ENCODE measurements at places on chromosomes 2 and 18.
A peak's percentile ranks its signal among the peaks of the same experiment; 100 is the strongest.

- DNase-seq = no peak
Observed at GRCh38 chr18:9914334-9914583, 443 bp downstream of the VAPA start.

GRCh38 chr2:46850742-46851141 is 64.9 kb downstream of the MCFD2 start:
- DNase-seq = no peak

- DNase-seq = peak; percentile 98
Observed at GRCh38 chr18:76492669-76493212, 2.3 kb downstream of the ZNF516 start.

GRCh38 chr2:164479460-164479859 is 141.8 kb downstream of the GRB14 start:
- DNase-seq = no peak

DNA sequence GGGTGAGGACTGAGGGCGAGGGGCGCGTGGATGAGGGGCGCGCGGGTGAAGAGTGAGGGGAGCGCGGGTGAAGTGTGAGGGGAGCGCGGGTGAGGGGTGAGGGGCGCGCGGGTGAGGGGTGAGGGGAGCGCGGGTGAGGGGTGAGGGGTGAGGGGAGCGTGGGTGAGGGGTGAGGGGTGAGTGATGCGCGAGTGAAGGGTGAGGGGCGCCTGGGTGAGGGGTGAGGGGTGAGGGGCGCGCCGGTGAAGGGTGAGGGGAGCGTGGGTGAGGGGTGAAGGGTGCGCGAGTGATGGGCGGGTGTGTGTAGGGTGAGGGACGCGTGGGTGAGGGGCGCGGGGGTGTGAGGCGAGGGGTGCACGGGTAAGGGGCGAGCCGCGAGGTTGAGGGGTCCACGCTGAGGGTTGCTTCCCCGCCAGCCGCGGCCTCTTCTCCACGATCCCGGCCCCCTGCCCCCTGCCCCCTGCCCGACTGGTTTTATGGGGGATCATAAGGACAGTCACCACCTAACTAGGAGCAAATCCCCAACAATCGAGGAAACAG is 1.1 kb upstream of the SLC66A2 start:
- no peak for DNase-seq

DNA sequence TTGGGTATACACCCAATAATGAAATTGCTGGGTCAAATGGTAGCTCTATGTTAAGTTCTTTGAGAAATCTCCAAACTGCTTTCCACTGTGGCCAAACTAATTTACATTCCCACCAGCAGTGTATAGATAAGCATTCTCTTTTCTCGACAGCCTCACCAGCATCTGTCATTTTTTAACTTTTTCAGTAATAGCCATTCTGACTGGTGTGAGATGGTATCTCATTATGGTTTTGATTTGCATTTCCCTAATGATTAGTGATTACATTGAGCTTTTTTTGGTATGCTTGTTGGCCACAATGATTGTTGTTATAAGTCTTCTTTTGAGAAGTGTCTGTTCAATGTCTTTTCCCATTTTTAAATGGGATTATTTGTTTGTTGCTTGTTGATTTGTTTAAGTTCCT is 50.4 kb upstream of the EPAS1 start:
- no peak for DNase-seq

DNA sequence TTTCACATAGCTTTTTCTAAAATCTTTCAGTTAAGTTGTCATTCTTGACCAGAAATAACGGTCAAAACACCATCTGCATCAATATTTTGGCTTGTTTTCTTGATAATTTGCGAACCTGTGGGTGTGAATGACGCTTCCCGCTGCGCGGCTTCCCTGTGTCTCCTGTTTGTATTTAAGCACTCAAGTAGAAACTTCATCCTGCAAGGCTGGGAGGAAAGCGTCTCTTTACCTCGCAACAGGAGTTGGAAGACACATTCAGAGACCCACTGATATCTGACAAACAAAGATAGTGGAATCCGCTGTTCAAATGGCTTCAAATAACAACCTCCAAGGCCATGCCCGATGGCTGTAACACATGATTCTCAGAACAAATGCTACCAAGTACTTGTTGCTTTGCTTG is 704.9 kb downstream of the DCDC2C start:
- DNase-seq = no peak

DNA sequence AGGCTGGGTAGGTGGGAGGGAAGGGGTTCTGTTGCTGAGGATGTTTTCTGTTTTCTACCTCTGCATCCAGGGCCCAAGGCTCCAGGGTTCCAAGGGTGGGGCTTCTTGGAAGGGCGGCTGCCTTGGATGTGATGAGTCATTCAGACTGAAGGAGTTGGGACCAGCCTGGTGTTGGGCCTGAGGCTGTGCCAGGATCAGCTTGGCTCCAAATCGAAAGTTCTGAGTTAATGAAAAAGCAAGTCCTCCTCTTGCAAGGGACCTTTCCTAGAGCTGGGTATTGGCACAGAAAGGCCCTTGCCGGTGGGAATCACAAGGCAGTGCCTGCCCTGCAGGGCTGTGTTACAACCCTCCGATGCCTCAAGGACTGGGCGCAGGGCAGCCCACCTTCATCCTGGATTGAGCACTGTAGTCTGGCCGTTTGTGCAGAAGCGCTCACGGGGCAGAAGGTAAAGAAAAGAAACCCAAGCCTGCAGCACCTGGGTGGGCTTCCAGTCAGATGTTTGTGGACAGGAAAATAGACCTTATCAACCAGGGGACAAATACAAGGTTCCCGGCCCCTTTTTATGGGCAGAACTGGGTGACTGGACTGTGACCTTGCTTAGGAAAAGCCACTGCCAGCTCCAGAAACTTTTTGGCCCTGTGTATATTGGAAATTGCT is 52.5 kb upstream of the MCFD2 start:
- DNase-seq = peak; percentile 52

- no peak for DNase-seq
Observed at GRCh38 chr2:85997017-85997970, 108.4 kb downstream of the POLR1A start.

DNA sequence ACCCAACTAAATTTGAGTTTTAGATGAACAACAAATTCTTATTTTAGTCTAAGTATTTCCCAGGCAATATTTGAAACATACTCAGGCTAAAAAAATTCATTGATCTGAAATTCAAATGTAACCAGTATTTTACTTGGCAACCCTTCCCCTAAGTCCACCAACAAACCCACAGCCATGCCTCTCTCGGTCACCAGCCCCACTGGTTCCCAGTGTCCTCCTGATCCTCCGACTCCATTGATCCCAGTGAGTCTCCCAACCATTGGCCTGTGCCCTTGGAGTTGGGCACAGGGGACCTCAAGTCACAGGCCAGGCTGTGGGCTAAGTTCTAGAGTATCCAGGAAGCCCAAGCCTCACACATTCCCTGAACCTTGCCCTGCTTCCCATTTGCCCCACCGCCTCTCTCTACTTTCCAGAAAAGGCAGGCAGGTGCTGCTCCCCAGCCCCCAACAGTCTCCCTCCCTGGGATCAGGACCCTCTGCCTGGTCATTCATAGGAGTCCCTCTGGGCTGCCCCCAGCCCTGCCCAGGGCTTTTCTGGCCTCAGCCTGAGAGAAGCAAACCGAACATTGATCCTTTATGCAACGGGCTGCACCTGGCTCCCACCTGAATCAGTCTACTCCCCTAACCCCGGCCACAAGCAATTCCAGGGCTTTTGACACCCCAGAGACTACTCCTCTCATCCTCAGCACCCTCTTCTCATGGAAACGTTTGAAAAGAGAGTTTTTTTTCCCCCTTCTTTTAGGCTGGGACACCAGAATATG is 81.3 kb downstream of the HS1BP3 start:
- DNase-seq = no peak

GRCh38 chr18:2908946-2909335 is 62.1 kb downstream of the EMILIN2 start:
- no peak for DNase-seq

DNA sequence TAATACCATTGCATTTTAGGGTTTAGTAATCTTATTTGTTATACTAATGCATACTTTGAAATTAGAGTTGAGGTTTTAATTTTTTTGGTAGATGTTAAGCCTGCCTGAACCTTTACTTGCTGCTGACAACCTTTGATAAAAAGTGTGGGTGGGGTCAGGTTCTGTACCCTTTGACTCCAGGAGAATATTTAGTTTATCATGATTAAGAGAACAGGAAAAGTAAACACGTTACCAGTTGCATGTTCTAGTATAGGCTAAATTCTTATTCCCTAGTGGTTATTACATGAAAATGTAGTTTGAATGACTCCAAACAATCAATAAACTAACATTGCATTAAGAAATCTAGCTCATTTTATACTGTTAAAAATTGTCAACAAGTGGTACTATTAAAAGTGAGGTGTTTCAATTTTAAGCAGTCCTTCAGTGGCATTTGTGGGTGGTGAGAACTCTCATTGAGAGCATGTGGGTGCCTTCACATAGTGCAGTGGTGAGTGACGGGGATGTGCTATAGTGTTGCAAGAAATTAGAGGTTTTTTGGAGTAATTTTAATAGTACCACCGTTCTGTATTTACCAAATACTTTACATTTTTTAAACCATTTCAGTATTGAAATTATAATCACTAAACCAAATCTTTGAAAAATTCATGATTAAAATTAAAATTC is 29.9 kb downstream of the PHLPP1 start:
- no peak for DNase-seq

DNA sequence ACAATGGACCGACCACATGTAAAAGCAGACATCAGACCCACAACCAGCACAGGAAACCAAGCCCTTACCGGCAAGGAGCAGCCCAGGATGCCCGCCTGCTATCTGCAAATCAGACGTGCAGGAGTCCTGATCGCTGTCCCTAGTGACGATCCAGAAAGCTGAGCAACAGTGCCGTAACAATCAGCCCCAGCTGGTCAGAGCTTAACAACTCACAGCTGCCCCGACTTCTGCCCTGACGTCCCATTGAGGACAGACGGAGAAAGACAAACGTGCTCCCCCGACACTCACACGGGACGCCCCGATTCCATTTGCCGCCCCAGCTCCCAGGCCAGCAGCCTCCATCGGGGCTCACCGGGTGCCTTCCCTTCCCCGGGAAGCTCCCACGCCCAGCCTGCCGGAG is 39.8 kb upstream of the PXDN start:
- no peak for DNase-seq

- no peak for DNase-seq
Observed at GRCh38 chr18:42850174-42851083, 265.1 kb downstream of the RIT2 start.

- DNase-seq = no peak
Observed at GRCh38 chr2:131542438-131543384, 15.0 kb downstream of the CCDC74A start.

- DNase-seq = no peak
Observed at GRCh38 chr2:187003038-187003554, 154.1 kb upstream of the ZSWIM2 start.

GRCh38 chr18:43992741-43993140 is 687.9 kb upstream of the SETBP1 start:
- DNase-seq = no peak

- DNase-seq = no peak
Observed at GRCh38 chr18:7332452-7332851, 101.6 kb downstream of the LRRC30 start.

- no peak for DNase-seq
Observed at GRCh38 chr2:178782236-178782635, 25.0 kb downstream of the TTN start.

- no peak for DNase-seq
Observed at GRCh38 chr2:179861416-179862067, at the start of gene ZNF385B. ZNF385B (minus strand) TSS chr2:179861612.

DNA sequence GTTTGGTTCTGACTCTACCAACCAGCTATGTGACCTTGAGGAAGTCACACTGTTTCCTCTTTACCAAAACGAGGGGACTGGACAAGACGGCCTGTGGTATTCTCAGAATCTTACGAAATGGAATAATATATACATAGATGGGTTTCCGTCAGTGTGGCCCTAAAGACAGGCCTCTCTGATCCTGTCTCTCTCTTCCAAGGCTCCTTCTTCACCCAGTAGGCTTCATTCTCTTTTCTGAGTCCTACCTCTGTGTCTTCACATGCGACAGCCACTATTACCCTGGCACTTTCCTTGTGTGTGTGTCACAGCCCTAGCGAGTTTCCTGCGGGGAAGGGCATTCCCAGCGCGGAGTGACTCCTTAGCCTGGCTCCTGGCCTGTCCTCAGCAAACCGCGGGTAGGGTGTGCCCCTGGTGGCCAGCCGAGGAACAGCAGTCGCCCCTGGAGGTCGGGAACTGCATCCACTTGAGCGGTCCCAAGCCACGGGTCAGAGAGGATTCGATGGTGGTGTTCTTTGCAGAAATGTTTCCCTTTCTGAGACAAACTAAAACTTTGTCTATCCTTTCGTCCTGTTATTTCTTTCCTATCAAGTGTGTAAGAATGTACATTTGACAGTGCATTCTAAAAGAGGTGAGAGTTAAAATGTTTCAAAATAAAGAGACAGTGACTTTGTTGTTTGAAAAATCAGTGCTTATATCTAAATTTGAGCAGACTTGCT is 63.3 kb downstream of the RAB31 start:
- peak; percentile 80 for DNase-seq

- DNase-seq = no peak
Observed at GRCh38 chr2:32330136-32330535, 26.7 kb upstream of the BIRC6 start.

DNA sequence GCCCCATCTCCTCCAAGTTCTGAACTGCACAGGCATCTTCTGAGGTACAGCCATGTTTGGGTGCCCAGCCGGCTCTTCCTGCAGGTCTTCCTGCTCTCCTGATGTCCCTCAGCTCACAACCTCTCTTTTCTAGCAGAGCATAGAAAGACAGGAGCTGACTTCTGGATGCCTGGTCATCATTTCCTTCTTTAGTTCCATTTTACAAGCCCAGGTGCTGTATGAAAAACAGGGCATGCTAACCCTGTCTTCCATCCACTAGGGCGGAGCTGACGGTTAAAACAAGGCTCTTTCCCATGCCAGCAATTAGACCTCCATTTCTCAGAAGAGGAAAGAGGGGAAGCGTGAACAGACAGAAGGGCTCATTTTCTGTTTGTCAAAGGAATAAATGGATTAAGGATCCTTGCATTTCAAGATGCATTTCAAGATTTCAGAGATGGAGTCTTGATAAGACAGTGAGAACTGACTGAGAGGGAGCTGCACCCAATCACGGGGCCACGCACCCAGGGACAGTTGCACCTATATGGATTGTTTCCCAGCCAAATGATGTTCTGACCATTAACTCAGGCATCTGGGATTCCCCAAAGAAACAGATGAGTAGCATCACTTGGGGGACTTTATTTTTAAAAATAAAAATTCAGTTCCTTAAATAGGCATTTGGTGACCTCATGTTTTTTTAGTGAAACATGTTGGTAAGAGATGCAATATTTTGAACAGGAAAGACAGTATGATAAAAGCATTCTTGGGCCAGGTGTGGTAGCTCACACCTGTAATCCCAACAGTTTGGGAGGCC is 45.8 kb upstream of the EML6 start:
- DNase-seq = no peak

DNA sequence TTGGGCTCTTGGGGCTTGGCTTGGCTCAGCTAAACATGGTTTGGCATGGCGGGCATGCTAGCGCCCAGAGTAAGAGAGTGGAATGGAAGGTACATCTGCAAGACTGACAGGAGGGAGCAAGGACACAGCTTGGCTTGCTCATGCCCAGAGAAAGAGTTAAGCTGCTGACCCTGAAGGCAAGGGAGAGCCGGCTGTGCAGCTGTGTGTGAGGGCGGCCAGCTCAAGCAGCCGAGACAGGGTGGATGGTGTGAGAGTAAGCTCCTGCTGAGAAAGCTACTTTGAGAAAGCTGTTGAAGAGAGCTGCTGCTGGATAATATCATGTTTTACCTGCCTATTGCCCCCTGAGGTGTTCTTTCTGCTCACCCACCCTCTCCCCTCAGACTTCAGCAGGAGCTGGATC is 135.6 kb downstream of the CCBE1 start:
- no peak for DNase-seq

All from inflammatory macrophage treated with lipopolysaccharide for 4 hours (primary cell).